ENCODE measurements at places on chromosomes 5 and 9. TPM values are rescaled to one million over a fixed set of nuclear protein-coding genes. Genes with fewer than 3 reads are reported as not detected.

Gene KIAA1191
- total RNA-seq, result 130 TPM

Gene SH3RF2
- 20.8 TPM for total RNA-seq

GRCh38 chr9:89236955-89237573, 58.4 kb upstream of the SHC3 start:
- no peak overlapping the region for H3K27ac ChIP-seq
- no peaks in the 10 kb centered on the region for H3K4me1 ChIP-seq
- H3K4me3 ChIP-seq, result no peak overlapping the region
- DNase-seq, result no peak
- H3K36me3 ChIP-seq, result no peaks in the 10 kb centered on the region
- H3K27me3 ChIP-seq, result no peaks in the 10 kb centered on the region

Gene STPG3
- total RNA-seq, result not detected

DNA sequence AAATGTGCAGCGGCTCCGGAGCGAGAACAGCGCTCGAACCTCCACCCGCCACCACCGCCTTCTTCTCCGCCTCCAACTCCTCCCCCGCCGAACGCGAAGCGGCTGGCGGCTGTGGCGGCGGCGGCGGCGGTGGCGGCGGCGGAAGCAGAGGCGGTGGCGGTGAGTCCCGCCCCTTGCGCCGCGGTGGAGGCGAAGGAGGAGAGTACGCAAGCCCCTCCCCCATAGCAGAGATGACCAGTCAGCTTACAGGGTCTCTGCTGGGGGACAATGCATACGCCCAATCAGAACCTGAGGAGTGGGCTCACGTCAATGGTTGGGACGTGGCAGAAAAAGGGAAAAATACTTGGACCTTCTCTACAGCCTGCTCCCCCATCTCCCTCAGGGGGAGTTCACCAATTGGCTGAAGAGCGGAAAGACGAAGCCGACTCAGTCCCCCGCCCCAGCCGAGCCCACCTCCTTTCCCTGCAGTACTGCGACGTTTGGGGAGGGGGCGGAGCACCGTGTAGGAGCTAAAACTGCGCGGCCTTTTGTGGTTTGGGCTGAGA, at the start of gene PJA2:
PJA2 (minus strand) TSS at position 131 of the 545 bp plus-strand sequence. CDS start 26,541 bp downstream, outside the sequence.
- H3K27me3 ChIP-seq, result no peaks in the 10 kb centered on the region
- H3K4me1 ChIP-seq, result peaks cover 10% of the 10 kb centered on the region
- H3K36me3 ChIP-seq, result no peaks in the 10 kb centered on the region
